ENCODE measurements at places on chromosomes 4 and X.

DNA sequence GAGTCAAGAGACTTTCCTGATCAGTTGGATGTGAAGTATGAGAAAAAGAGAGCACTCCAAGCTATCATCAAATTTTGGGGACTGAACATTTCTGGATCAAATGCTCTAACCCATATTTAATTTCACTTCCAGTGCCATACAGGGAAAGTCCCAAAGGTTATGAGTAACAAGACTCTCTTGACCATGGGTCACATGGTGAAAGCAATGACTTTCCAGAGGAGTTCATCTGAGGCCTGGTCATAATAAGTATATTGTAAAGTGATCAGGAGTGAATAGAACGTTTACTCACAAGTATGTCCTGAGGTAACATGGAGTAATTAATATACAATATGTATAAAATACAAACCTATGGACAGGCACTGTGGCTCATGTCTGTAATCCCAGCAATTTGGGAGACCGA is 40.7 kb upstream of the ARMCX5 start:
- DNase-seq, result no peak

GRCh38 chr4:162056990-162057389 is 106.8 kb downstream of the FSTL5 start:
- DNase-seq, result no peak

- no peak for DNase-seq
These were observed 58.3 kb upstream of the MAGEB2 start for GRCh38 chrX:30156880-30157560.

GRCh38 chr4:58611012-58611411 is 1500.8 kb upstream of the IGFBP7 start:
- DNase-seq, result no peak

DNA sequence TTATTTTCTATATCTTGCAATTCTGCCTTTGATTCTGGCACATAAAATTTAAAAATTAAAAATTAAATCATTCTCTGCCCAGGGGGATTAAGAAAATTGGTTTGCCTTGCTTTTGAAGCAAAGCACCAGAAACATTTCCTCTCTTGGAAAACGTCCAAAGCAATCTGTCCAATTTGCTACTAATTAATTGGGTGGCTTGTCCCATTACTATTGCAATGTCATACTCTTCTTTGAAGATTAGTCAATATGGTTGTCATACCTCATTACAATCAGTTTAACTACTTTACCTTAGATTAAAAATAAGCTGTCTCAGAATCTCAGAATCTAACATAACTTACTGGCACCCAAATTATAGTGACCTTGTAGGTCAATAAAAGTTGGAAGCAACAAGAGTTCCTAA is 208.8 kb downstream of the TMA16 start:
- DNase-seq, result no peak

- no peak for DNase-seq
These were observed 13.4 kb downstream of the TRPC3 start for GRCh38 chr4:121938282-121939092.

DNA sequence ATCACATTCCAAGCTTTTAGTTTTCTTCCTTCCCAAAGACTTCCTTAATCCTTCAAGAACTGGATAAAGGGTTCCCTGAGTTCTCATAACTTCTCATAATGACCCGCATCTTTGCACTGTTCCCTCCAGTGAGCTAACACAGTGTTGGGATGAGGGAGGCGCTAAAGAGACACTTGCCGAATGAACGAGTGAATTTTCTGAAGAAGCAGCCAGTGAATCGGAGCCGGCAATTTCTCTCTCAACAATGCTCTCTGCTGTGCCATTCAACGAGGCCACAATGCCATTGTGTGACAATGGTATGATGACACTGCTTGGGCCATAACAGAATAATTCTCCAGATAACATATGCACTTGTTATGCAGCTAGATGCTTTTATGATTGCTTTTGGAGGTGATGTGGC is 51.4 kb upstream of the ZFP42 start:
- no peak for DNase-seq

DNA sequence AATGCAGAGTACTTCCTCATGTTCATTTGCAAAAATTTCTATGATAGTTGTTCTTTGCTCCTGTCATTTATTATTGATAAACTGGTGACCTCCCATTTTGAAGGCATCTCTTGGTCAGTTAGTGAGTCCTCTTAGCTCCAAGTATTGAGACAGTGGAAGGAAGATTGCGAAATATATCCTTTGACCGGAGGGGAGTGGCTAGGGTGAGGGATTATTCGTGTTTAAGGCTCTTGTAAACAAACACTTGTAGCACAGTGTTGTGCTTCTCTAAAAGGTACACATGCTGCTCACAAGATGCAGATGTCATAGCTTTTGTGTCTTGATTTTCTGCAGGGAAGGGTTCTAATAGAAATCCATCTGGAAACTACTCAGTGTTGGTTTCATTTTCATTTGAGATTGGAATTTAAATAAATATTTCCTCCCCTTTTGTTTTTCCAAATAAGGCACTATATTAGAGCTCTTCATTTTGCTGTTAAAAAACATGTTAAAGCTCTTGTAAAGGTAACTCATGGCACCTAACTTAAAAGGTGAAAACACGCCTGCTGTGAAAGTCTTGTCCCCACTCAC is 21.8 kb downstream of the TXLNG start:
- DNase-seq, result no peak

GRCh38 chr4:12123707-12124106 is 695.0 kb upstream of the HS3ST1 start:
- no peak for DNase-seq

DNA sequence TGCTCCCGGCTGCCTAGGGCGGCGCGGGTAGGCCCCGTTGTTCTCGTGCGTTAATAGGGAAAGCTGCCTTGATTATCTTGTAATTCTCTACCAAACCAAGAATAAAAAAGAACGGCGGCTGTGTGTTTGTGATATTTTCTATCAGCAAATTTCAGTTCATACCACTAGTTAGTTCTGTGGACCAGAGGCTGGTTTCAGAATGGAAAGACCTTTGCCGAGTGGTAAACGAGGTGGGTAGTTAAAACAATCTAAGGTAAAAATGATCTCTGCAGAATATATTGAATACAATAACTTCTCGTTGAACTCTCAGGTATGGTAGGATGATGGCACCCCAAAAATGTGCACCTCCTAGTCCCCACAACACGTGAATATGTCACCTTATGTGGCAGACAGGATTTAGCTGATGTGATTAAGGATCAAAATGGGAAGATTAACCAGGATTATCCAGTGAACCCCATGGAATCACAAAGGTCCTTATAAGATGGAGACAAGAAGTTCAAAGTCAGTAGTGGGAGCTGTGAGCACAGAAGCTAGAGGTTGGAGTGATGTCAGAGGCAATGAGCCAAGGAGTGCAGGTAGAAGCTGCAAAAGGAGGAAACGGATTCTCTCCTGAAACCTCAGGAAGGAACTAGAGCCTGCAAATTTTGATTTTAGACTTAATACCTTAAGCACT is 574 bp upstream of the CFAP97 start:
- no peak for DNase-seq

- DNase-seq, result no peak
These were observed 32.2 kb downstream of the NFXL1 start for GRCh38 chr4:47882228-47882627.

- DNase-seq, result no peak
These were observed 1382.5 kb downstream of the C4orf33 start for GRCh38 chr4:130478406-130478805.

DNA sequence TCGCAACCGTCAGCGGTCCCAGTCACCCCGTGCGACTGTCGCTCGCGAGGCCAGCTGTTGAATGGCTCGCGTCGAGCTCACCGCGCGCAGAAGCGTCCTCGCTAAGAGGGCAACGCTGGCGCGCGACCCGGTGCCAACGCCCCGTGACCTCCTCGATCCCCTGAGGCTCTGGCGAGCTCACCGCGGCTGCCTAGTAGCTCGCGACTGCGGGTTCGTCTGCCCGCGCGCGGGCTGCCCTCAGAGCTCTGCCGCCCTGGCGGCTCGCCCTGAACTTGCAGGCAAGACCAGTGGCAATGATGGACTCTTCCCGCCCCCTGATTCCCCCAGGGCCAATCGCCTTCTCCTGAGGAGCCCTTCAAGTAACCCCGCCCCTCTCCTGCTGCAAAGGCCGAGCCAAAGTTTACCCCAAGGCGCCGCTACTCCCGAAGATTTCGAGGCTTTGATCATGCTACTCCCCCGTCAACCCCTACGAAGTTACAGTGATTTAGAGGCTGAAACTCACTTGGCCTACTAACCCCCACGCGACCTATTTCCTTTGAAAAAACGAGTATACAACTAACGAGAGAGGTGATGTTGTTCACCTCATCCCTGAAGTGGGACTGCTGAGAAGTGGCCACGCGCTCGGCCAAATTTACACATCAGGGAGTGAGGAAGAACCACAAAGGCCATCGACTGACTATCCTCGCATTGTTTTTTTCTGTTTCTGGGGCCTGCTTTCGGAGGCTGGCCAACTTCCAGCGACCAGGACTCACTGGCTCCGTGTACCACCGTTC is 37.5 kb downstream of the PGRMC1 start:
- peak; percentile 71 for DNase-seq

- DNase-seq, result no peak
These were observed 951.5 kb upstream of the SLIT2 start for GRCh38 chr4:19300213-19300612.

GRCh38 chr4:74447636-74448233 is 2.8 kb downstream of the AREG start:
- DNase-seq, result no peak

All from H1 (cell line).